CD4-positive, alpha-beta T cell treated with Interleukin-21 for 1 hour (primary cell): ENCODE measurements at places on chromosomes 13 and 19.

DNA sequence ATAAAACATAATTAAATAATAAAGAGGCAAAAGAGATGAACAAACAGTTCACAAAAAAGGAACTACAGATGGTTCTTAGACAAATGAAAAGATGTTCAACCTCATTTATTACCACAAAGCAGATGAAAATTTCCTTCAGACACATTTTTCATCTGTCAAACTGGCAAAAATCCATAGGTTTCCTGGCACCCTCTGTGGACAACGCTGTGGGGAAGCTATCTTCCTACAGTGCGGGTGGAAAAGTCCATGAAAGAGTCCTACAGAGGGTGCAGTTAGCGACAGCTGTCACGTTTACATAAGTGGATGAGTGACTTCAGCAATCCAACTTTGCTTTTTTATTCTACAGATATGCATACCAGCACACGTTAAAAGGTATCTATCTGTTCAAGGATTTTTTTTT lies 30.3 kb upstream of the PDCD5 start:
- no peak for DNase-seq

DNA sequence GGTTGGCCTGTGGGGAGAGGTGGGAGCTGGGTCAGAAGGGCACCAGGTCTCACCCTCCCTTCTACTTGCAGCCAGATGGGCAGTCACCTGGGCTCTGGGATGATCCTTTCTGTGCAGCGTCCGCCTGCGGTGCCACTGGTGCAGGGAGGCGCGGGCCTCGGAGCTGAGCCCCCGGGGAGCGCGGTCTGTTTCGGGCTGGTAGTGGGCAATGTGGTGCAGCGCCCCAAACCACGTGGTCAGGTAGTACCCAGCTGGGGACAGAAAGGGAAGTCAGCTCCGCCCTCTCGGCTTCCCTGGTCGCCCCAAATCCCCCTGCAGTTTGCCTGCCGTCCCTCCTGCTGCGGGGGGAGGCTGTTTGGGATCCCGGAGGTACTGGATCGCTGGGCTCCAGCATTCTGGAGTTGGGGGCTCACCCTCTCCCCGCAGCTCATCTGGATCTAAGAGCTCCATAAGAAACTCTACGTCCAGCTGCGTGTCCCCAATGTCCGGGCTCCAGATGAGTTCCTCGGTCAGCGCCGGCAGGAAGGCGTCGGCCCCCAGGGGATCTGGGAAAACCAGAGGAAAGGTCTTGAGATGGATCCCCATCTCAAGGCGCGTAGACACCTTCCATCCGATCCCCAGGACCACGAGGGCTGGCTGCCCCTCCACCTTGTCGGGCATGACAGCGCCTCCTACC lies 8.8 kb downstream of the RINL start:
- DNase-seq, result peak; percentile 32

DNA sequence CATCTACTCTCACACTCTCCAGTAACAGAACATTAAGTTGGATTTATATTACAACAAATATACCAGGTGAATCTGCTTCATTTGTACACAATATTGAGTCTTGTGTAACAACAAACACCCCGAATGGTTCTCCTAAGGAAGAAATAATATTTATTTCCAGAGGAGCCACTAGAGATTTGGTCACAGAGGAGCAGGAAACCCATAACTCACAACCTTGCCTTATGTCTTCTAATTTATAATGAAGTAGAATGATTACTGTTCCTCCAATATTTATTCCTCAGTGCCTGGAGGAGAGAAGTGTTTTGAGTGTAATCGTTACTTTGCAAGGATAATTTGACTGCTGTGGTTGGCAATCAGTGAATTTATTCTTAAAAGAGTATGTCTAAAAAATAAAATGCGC lies 1243.7 kb upstream of the PCDH20 start:
- no peak for DNase-seq

DNA sequence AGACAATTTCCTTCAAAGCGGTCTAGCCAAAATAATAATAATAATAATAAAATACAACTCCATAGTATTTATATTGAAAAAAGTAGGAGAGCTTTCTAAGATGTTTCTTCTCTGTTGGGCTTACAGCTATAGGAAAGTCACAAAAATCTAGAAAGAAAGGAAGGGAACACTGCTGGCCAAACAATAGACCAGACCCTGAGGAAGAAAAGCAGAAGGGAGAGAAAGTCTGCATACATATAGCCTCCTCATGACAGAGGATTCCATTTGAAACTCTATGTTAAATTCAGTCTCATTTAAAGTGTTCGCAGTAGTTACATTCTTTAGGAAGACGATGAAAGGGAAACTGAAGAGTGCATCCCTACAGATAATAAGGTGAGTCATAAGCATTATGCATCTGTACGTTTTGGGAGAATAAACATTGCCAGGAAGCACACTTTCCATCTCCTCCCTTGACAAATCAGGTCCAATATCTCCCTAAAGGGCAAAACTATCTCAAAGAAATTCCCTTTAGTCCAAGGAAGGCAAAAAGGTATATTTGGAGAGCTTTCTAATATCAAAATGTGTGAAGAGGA lies 86.5 kb downstream of the PCDH9 start:
- no peak for DNase-seq

DNA sequence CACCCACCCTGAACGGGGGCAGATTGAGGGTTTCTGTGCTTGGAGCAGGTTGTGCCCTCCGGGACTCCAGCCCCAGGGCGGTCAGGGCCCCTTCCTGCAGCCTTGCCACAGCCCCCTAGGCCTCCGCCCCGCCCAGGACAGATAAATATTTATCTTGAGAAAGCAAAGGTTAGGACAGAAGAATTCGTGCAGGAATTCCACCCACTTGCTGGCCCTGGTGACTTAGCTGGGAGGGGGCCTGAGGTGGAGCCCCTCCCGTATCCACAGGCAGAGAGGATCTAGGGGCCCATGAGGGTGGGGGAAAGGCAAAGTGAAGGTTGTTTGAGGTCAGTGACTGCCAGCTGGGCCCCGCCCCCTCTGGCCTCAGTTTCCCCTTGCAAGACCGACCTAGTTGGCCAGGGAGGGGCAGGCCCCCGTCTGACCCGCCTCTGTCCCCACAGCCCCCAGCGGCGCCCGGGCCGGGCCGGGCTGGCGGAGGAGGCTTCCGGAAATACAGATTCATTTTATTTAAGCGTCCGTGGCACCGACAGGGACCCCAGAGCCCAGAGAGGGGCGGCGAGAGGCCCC lies 5.2 kb downstream of the MIDN start:
- DNase-seq, result no peak

DNA sequence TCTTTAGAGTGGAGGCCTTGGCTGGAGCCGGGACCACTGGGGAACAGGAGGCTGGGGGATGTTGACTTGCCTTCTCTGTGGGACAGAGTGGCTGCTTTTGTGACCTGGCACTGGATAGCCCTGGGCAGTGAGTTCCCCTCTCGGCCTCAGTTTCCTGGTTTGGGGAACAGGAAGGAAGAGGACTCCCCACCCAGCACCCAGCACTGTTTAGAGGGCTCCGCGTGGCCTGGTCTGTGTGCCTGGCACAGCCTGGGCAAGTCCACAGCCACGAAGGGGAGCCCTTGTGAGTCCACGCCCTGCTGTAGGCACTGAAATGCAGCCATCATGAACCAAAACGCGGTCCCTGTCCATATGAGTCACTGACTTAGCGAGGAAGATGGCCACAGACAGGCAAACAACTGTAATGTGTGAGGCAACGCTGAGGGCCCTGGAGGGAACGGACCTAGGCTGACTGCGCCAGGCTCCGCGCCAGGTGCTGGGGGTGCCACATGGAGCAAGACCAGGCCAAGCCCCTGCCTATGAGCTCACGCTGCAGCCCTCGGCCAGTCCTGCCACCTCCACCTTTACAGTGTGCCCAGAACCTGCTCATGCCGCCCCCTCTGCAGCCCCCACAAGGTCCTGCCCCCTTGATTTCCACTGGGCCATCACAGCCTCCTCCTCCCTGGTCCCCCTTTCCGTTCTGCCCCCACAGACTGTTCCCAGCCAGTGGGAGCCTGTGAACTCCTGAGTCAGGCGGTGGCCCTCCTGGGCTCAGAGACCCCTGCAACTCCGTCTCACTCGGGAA lies 35.5 kb downstream of the PAK4 start:
- no peak for DNase-seq

GRCh38 chr13:50208826-50209335 lies 193.6 kb downstream of the KCNRG start:
- no peak for DNase-seq

GRCh38 chr13:62450759-62451158 lies 1035.1 kb upstream of the PCDH20 start:
- no peak for DNase-seq

- DNase-seq, result no peak
These were observed 102.7 kb upstream of the POSTN start for GRCh38 chr13:37701306-37701705.

GRCh38 chr19:43768273-43769050 lies 12.3 kb downstream of the KCNN4 start:
- DNase-seq, result no peak

- no peak for DNase-seq
These were observed 62.9 kb downstream of the TRPC4 start for GRCh38 chr13:37806666-37807065.

DNA sequence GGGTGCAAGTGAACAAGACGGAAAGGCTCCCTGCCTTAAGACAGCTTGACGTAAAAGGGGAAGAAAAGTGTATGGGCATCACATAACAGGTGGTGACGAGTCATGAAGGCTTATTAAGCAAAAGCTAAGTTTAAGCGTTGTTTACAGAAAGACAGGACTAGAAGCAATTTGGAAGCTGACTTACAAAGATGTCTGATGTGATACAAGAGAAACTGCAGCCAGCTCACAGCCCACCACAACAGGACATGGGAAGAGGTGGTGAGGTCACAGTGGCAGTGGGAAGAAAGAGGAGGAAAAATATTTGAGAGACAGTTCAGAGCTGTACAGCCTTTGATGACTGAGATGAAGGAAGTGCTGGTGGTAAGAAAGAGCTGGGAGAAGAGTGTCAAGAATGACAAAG lies 181.6 kb downstream of the KLF12 start:
- DNase-seq, result no peak

DNA sequence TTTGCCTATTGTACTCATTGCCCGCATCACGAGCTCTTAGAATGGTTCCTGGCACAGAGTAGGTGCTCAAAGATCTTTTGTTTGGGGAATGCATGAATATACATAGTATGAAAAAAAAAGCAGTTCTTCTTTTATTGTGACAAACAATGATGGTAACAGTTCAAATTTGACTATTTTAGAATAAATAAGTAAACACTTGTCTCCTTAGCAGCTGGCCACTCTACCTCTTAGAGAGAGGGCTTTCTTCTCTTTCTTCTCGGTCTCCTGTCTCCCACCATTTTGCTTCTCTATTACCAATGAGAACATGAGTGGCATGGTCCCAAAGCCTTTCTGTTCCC lies 639 bp upstream of the SLAIN1 start:
- no peak for DNase-seq

DNA sequence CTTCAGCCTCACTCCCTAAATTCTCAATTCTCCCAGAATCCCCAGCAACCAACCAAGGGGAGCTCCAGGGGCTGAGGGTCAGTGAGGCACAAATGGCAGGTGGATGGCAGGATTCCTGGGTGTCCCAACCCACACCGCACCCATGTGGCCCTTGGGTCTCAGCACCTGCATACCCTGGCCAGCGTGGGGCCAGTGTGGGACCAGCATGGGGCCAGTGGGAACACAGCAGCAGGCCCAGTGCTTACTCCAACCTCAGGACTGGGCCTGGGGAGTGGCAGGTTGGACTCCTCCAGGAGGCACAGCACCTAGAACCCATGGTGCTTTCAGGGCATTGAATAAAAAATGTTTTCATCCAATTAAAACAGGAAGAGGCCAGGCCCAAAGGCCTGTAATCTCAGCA lies 202.0 kb downstream of the TSHZ3 start:
- no peak for DNase-seq

GRCh38 chr13:98508280-98508679 lies 68.6 kb downstream of the STK24 start:
- DNase-seq, result no peak

DNA sequence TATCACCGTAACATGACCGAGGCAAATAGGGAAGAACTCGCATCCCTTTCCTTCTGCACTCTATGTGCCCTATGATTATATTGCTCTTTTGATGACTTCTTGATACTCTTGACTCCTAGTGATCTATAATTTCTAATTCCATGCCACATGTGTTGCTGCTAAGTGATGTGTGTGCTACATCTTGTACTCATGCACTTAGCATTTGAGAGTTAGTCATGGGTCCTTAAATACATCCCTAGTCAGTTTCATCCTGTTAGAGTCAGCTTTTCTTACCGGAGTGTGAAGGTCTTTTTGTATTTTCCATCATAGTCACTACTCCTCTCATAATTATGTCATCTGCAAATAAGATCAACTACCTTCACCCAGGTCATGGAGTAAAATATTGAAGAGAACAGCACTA lies 30.2 kb downstream of the RXFP2 start:
- DNase-seq, result no peak

DNA sequence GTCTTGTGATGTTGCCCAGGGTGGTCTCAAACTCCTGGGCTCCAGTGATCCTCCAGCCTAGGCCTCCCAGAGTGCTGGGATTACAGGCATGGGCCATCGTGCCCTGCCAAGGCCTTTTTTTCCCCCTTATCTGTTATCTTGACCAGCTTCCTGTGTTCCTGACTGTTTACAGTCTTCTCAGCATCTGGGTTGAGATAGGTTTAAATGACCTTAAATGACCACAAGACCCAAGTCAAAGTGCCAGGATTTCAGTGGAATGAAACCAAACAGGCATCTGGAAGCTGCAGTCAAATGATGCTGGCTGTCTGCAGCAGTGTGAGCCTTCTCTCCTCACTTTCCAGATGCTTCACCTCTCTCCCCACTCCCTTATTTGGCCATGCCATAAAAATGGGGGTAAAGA lies 114.2 kb upstream of the CLDN10 start:
- DNase-seq, result no peak

DNA sequence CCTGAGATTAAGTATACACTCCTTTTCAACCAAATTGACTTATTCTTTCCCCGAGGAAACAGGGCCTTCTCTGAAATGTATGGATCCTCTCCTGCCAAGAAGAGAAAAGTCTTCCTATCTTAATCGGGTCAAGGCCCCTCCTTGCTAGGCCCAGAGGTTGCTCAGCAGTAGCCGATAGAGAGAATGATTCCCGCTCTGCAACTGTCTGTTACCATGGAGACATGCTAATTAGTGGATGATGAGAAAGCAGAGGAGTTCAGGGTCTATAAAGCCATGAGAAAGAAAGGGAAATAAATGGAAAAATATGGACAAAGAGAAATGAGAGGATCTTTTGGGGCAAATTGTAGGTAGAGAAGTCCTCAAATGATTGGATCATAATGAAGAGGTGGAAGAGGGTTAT lies 103.5 kb downstream of the POU4F1 start:
- no peak for DNase-seq

DNA sequence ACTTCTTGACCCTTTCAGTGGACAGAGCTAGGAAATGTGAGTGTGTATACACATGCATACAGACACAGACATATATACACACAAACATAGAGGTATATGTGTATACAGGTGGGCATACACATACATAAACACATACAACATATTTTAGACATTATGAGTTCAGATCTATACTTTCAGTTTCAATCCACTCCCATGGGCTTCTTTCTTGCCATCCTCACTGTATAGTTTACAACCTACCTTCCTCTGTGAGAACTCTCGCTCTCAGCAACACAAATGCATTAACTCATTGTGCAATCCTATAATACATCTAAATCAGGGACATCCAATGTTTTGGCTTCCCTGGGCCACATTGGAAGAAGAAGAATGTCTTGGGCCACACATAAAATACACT lies 21.2 kb upstream of the SCEL start:
- no peak for DNase-seq
